Stimulated activated CD4-positive, alpha-beta T cell treated with anti-CD3 and anti-CD28 coated beads, Interleukin-1b, Interleukin-23, amount 100 ng/mL, for 1 hour (primary cell): ENCODE measurements at places on chromosomes 5 and 9.

GRCh38 chr5:78504704-78505677, 143.6 kb downstream of the LHFPL2 start:
- DNase-seq: no peak

DNA sequence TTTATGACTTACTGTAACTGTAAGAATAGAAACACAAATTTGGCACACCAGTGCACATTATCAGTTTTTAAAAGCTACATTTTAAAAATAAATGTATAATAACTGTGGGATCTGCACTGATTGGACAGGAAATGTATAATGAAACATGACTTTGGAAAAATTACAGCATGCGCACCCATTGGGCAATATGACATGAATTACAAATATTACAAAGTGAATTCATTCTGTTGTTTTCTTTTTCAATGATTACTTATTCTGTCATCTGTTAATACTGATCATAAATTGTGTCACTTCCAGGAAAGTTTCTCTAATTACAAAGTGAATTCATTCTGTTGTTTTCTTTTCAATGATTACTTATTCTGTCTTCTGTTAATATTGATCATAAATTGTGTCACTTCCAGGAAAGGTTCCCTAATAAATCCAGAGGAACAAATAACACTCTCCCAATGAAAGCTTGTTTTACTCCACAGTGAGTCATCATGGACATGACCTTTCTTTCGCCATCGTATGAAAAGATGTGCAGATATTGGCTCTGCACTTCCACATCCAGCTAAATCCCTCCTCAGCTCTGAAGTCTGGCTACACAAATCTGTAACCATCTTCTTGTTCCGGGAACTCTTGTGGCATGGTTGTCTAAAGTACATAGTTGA, 297.0 kb upstream of the HAPLN1 start:
- DNase-seq: no peak

DNA sequence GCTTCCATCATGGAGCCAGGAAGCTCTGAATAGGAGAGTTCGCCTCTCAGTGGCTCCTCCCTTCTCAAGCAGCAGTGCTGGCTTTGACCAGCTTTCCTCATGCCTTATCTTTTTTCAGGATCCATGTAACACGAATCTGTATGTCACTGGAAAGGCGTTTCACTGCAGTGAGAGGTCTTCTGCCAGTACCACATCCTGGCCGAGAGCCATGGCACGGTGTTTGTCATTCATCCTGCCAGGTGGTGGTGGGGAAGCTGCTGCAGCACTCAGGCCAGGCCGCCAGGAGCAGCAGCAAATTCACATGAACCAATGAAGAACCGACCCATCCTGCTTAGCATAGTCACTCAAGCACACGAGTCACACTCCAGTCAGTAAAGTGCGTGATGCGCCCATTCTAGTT, 179.0 kb downstream of the FANCC start:
- DNase-seq: no peak

DNA sequence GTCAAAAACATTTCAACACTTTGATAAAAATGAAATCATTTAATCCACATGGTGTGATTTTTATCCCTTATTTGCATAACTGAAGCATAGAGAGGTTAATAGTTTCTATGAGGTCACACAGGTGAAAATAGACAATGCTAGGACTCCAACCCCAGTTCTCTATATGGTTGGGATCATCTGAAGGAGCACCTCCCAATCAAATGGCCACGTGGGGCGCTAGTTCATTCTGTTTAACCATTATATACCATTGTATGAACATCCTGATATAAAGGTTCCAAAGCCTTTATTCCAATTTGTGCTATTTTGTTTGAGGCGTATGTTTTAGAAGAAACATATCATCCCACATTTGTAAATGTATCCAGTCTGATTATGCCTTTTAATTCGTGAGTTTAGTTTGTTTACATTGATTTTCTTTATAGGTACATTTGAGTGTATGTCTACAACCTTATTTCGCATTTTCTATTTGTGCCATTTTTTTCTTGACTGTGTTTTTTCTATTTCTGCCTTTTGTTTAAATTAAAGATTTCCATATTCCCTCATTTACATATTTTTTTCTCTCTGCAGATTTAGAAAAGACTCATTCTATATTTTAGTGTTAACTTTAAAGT, 1092.0 kb downstream of the MAT2B start:
- no peak for DNase-seq

DNA sequence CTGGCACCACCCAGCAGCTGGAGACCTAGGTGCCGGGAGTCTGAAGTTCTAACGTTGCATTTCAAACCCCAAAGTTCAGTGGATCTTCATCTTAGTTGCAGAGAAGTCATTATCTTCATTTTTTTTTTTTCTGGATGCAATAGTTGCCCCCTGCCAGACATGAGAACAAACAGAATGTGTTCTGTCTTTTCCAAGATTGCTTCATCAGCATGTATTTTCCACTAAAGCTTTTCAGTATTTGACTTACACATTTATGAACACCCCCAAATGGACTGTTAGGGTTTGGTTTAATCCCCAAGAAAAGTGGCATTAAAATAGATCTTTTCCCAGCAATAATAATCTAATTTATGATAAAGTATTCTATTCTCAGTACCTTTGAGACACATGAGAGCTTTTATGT, 135.2 kb upstream of the OSMR start:
- DNase-seq: no peak
